ENCODE measurements at places on chromosomes 7 and 10.

DNA sequence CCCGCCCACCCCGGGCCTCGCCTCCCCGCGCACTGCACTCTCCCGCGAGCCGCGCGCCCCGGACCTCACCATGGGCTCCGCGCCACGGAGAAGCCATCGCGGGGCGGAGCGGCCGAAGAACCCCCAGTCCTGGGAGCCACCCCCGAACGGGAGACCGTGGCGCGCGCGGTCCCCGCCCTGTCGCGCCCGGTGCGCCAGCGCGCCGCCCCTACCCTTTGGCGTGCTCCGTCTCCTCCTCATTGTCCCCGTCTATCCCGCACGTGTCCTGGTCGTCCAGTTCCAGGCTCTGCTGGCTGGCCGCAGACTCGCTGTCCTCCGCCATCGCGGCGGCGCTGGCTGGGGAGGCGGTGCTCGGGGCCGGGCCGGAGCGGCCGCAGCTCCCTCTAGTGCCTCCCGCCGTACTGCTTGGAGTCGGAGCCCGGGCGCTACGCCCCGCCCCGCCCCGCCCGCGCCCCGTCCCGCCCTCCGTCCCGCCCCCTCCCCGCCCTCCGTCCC lies at the start of gene NMT2:
Gene NMT2, minus strand, starts transcription at position 403 of the 495 bp plus-strand sequence. Its CDS starts 81 bp downstream, at position 322.
- no peak for DNase-seq

DNA sequence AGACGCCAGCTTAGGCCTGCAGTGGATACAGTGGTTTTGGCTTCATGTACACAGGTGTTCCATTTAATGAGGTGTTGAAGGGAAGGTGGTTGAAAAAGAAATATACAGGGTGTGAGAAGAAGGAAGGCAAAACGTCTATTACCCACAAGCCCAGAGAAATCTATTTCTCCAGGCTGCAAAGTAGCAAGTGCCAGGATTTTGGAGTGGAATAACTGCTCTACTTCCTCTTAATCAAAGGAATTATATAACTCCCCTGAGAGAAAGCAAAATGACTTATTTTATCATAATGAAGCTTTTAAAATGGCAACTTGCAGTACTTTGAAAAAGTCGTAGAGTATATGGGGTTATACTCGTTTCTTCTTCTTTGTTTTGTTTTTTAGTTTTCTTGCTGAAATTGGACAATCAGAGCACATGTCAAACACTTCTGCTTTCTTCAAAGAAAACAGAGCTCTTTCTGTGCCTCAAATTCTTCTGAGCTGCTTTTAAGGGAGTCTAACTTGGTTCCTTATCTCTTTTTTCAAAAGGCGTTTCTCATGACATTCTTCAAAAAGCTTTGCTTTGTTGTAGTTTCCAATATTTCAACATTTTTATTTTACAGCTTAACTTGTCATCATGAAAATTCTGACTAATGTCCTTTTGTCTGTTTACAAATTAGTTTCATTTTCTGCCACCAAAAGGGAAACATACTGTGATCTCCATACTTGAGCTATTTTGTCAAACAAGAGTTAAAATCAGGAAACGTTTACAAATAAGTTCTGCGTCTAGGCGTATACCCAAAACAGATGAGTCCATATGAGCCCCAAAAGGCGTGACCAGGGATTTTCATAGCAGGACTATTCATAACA lies 289.7 kb downstream of the FRMD4A start:
- DNase-seq: no peak

GRCh38 chr7:151377406-151377805 lies 32.4 kb downstream of the WDR86 start:
- no peak for DNase-seq

GRCh38 chr7:79268730-79269129 lies 184.7 kb downstream of the MAGI2 start:
- no peak for DNase-seq

DNA sequence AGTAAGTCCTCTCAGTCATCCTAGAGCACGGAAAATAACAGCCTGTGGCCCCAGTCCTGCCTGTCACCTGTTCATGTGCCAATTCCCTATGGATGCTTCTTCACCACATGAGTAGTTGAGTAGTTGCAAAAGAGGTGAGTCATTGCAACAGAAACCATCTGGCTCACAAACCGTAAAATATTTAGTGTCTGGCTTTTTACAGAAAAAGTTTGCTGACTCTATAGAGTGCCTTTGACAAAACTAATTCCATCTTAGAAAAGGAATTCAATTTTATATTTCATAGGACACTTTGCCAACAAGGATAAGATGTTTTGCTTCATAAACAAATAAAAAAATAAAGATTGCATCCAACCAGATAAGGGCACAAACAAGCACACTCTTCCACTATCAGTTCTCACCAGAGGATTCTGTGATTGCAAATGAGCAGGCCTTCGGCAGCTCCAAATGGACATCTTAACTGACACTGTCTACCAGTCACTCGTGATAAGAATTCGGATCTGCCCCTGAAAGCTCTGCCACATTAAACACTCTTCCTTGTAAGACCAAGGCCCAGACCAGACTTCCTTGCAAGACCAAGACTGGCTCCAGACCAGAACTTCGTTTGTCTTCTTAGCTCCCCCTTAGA lies 242.7 kb upstream of the SEMA3C start:
- DNase-seq: no peak

DNA sequence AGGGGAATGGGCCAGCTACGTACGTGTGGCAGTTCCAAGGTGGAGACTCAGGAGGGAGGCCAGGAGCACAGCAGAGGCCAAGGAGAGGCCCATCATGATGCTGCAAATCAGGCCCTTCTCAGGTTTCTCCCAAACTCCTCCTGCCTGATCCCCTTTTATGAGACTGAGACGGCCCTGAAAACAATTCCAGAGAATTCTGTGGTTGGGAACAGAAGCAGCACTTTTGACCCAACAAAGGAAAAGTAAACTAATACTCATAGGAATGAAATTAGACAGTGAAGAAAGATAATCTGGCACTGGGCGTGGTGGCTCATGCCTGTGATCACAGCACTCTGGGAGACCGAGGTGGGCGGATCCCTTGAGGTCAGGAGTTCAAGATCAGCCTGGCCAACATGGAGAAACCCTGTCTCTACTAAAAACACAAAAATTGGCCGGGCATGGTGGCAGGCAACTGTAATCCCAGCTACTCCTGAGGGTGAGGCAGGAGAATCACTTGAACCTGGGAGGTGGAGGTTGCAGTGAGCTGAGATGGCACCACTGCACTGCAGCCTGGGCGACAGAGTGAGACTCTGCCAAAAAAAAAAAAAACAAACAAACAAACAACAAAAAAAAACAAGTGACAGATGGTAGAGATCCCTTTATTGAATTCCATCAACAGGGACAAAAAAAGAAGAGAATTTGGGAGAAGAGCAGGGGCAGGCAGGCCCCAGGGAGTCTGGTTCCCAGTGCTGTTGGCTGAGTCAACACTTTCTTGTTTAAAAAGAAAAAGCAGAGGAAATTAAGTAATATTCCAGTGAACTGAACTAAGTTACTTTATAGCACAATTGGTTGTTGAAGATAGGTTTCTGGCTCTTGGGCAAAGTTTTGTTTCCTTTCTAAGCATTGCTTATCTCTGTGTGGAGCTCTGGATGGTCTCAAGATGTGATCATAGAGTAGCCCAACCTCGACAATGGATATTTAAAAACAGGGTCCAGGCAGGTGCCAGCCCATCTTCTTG lies at the start of gene CCL26:
Gene CCL26, minus strand, starts transcription at position 131 of the 997 bp plus-strand sequence. Its CDS starts 35 bp downstream, at position 96.
- no peak for DNase-seq

DNA sequence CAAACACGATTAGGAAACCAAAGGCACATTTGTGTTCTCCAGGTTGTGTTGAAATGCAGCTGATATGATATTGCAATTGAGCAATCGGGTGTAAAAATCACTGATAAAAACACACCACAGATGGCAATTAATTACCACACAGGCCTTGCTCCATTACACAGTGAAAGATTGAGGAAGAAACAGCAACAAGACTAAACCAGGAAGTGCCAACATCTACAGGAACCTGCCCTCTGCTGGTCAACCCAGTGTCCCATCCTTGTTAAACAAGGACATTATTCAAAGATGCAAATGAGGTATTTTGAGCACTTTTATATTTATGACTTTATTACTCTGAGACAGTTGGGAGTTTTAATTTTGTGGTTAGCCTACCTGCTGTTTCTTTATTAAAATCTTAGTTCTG lies 765.6 kb upstream of the GHITM start:
- no peak for DNase-seq

DNA sequence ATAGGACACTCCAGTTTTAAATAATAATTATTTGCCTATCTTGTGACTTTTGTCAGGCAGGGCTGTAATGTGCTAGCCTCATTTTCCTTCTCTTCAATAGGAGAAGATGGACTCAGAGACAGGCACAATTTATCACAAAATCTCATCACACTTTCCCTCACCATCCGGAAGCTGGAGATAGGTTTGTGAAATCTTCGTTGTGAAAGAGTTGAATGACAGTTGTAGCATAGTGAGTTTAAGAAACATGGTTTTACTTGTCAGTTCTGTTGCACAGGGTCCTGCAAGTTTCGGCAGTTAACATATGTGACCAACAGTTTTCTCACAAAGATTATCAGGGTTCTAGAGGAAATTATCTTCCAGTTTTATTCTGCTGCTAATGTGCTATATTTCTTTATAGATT lies 37.7 kb upstream of the MAP3K8 start:
- no peak for DNase-seq

- no peak for DNase-seq
Observed at GRCh38 chr10:25627606-25628005, 306.4 kb upstream of the MYO3A start.
